ENCODE measurements at places on chromosomes 12 and 14.

DNA sequence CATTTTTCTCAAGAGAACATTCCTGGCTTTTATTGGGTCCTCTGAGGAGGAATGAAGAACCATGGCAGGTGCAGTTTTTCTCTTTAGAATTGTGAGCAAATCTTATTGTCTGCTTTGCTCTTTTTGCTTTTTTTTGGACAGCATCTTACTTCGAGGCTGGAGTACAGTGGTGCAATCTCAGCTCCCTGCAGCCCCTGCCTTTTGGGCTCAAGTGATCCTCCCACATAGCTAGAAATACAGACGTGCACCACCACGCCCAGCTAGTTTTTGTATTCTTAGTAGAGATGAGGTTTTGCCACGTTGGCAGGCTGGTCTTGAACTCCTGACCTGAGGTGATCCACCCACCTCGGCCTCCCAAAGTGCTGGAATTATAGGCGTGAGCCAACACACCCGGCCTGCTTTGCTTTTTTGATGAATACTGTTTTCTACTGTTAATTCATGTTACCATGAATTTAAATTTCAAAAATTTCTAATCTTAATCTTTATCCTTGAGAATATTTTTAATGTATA is 71.5 kb downstream of the POLR3B start:
- DNase-seq: no peak

DNA sequence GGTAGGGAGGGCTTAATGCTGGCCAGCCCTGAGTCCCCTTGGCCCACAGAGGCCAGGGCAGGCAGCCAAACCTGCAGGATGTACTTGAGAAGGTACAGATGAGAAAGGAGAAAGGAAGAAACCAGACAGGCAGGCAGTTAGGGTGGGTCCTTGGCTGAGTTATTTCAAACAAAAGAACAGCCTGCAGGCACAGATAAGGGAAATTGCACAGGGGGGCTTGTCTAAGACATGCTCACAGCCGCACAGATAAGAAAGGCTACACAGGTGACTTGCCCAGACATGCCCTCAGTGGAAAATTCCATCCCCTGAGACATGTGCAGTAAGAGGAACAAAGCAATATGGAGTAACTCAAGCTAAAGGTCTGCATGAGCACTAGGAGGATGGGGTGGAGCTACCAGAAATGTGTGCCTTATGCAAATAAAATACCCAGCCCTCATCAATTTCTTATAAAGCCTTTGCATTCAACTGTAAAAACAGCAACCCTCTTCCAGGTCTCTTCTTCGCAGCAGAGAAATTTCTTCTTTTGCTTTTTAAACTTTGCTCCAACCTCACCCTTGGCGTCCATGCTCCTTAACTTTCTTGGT is 158.2 kb upstream of the RGS6 start:
- DNase-seq: no peak

- no peak for DNase-seq
These were observed 184.9 kb upstream of the MYL2 start for GRCh38 chr12:111105294-111105693.

- no peak for DNase-seq
These were observed 240.7 kb upstream of the PLEKHG7 start for GRCh38 chr12:92462049-92462448.

- no peak for DNase-seq
These were observed 16.4 kb upstream of the PLD4 start for GRCh38 chr14:104908303-104908702.

- DNase-seq: no peak
These were observed 53.3 kb upstream of the CERS5 start for GRCh38 chr12:50220363-50220995.

- no peak for DNase-seq
These were observed 45.9 kb downstream of the DYRK2 start for GRCh38 chr12:67694306-67694900.

DNA sequence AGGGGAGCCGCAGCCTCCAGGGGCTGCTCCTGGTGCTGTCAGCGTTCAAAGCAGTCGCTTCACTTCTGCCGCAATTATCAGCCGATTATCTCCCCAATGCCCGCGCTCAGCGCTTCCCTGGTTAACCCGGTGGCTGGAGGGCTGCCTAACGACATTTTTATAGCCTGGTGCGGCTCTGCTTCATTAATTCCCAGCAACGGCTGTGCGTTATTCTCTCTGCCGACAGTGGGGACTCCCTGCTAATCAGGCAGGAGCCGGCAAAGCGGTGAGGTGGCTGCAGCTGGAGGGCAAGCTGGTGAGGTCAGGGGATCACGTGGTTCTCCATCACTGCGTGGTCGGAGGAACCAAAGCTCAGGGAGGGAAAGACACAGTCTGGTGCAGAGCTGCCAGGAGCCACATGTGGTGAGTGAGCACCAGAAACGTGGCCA is 62.9 kb downstream of the GLRX5 start:
- no peak for DNase-seq

DNA sequence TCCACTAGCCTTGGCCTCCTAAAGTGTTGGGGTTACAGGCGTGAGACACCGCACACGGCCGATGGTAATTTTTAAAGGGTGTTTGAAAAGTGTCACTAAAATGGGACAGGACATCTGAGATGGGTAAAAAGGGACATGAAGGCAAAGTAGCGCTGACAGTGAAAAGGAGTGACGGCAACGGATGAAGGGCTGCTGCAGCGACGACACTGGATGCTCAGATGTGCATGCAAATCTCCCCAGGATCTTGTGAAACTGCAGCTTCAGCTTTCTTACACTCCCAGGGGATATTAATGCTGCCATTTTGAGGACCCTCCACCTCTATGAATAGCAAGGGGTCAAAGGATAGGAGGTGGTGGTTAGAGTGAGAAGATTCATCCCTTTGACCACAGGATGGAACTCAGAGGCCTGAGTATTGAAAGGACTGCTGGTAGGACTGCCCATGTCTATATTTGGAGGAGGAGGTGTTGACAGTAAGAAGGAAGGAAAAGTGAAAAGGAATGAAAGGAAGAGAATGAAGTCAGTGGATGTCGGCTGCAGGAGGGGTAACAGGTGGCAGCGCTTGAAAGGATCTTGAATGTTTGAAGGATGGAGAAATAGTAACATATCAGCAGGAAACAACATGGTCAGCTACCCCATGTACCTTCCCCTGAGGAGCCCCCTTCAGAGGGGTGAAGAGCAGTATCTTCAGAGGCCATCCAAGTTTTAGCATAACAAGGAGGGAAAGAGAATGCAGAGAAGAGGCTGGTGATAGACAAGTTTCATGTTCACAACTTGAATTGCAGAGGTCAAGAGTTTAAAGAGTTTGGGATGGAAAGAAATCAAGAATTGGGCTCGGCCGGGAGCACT is 37.1 kb downstream of the CLIP1 start:
- no peak for DNase-seq

GRCh38 chr14:94143711-94144110 is 14.3 kb upstream of the IFI27L2 start:
- no peak for DNase-seq

DNA sequence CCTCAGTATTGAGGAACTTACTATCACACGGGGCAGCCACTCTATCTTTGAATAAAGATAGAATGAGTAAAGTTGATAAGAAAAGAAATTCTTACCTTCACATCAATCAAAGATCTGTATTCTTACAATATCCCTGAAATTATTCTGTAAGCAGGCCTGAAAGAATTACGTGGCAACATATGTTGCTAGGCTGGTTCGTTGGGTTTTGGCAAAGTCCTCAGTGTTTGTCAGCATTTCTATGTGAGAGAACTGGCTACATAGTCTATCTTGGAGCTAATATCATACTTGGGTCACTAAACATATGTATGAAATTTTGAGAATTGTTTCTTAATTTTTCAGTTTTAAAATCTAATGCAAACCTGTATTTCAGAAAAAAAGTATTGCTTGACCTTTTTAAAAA is 412.2 kb upstream of the GARIN6 start:
- DNase-seq: no peak

- no peak for DNase-seq
These were observed 373.7 kb upstream of the SYT1 start for GRCh38 chr12:78490861-78491260.

DNA sequence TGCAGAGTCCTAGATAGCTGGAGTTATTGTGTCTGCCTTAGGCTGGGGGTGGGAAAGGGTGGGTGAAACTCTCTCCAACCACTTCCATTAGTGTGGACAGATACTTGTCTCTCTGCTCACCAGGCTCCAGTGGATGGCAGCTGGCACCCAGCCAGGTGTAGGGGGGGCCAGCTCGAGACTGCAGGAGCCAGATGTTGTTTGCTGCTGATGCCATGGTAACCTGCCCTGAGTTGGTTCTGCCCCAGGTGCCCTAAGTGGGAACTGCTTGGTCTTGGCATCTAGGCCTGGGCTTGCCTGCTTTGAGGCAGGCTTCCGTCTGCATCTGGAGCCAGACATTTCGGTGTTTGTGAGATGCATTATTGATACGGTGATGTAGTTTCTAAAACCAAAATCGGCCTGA is 82.2 kb downstream of the ADCK1 start:
- no peak for DNase-seq

DNA sequence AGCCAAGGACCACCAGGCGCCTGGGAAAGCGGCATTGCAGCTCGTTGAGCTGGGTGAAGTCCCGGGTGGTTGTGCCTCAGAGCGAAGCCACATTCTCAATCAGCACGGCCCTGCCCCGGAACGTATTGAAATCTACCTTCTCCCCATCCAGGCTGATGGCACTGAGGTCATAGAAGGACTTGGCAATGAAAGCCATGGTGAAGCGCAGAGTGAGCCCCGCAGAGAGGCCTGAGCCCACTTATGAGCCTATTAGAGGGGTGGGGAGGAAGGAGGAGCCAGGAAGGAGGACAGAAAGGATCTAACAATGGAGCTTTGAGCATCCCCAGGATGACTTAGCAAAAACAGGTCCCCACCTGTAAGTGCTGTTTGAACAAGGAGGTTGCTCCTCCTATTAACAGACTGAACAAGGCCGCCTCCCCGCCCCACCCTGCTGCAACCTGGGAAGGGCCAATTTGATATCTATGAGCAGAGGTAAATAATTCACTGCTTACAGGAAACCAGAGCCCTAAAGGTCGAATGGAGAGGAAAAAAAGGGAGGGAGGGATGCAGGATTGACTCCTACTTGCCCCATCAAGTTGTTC is at the start of gene GPX2:
GPX2 (minus strand) TSS at position 215 of the 581 bp plus-strand sequence; CDS start at position 196, 19 bp downstream.
- no peak for DNase-seq

DNA sequence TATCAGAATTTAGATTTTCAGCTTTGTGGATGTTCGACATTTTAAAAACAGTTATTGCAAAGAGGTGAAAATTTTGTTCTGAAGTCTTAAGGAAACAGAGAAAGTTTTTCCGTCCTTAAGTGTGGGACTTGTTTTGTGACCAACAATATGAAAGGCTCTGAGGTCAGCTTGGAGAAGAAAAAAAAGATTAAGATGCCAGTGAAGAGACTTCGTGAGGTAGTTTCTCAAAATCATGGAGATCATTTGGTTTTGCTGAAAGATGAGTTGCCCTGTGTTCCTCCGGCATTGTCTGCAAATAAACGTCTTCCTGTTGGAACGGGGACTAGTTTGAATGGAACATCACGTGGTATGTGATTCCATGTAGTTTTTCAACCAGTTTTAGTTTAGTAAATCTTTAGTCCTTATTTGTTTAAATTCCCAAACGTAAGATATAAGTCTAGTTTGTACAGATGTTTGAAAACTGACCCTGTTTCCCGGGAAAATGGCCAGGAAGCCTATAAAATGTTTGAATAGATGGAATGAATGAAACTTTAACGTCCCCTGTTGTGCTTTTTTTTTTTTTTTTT is 682 bp downstream of the KIAA0586 start:
- DNase-seq: no peak

- DNase-seq: no peak
These were observed 79.3 kb downstream of the SSPN start for GRCh38 chr12:26274441-26275312.

- DNase-seq: no peak
These were observed 99.2 kb downstream of the PHETA1 start for GRCh38 chr12:111269718-111270117.

DNA sequence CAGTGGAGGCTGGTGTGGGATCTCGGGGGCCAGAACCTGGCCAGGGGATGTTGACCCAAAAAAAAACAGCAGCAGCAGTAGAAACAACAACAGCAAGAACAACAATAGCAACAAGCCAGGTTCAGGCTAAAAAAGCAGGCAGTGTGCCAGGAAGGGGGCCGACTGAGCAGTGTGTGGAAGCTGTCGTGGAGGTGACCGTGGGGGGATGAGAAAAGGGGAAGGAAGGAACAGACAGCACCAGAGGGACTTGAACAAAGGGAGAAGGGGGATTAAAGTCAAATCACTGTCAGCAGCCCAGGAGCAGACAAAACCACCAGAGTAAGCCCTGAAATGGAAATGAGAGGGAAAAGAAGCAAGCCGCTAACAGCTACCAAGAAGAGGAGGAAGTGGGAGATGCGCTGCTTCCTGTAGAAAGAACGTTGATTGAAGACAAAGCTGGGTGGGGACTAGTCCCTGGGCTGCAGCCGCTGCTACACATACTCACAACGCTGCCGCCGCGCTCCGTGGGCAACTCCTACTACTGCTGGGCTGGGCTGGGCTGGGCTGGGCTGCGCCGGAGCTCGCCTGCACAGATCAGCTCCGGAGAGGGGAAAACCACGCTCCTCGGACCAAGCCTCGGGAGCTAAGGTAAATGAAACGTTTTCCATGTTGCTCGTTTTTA is at the start of gene GNG2:
GNG2 (plus strand) TSS at position 449 of the 661 bp plus-strand sequence. CDS start 90,067 bp downstream, outside the sequence.
- DNase-seq: peak; percentile 35

DNA sequence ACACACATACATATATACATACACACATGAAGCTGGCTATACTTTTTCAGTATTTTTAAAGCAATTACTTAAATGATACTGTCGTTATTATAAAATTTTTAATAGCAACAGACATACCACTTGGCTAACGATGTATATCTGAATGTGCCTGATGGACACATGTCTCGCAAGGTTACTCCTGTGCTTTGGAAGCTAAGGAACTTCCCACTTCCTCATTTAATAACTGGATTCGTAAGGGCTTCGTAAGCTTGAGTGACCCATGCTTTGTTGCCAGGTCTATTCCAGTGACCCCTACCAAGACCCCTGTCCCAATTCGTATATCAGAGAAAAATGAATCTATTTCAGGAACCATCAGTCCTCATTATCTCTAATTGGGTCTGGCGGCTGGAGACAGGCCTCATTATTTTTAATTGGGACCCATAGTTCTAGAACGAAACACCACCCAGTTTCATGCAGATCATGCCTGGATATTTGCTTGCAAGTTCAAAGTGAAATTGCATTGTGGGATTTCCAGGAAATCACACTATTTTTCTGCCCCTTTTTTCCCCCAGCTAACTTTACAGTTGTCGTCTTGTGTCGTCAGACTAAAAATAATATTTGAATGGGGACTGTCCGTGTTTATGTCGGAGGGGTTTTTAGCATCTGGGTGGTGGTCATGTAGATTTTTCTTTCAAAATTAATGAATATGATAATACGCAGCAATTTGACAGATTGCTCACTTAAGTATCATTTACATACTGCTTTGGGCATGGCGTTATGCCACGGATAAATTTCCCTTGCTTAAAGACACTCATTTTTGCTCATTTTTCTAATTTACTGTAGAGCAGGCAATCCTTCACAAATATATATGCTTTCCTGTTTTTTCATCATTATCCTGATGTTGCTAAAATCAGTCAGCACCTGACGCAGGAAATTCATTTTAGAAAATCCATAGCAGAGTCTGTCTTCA is 17.1 kb upstream of the MYO1H start:
- DNase-seq: no peak

- no peak for DNase-seq
These were observed 94.5 kb upstream of the MON2 start for GRCh38 chr12:62372134-62372533.

DNA sequence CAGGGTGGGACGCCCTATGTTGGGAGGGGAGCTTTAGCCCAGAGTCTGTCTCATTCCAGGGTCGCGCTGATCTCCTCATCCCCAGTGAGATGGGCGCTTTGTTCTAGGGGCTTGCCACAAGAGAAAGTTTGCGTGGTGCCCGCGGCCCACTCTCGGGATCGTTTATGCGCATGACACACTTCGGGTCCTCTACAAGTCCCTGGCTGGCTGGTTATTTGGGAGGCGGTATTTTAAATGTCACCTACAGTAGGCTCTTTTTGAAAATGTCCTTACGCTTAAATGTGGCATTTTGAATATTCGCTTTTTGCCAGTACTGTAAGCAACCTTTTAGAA is 541 bp downstream of the GOLT1B start:
- DNase-seq: no peak
